ENCODE measurements at places on chromosomes 4 and X. TPM values are rescaled to one million over a fixed set of nuclear protein-coding genes. Genes with fewer than 3 reads are reported as not detected.

SPARCL1 gene
- 0.17 TPM for total RNA-seq

SPIN3 gene
- total RNA-seq, result 23.3 TPM

AMTN gene
- not detected for total RNA-seq

SPATA4 gene
- total RNA-seq, result not detected

PARM1 gene
- 2.0 TPM for total RNA-seq

UCP1 gene
- not detected for total RNA-seq

N4BP2 gene
- total RNA-seq, result 36.4 TPM

ANOS1 gene
- 54.9 TPM for total RNA-seq

GSX2 gene
- total RNA-seq, result not detected

DNA sequence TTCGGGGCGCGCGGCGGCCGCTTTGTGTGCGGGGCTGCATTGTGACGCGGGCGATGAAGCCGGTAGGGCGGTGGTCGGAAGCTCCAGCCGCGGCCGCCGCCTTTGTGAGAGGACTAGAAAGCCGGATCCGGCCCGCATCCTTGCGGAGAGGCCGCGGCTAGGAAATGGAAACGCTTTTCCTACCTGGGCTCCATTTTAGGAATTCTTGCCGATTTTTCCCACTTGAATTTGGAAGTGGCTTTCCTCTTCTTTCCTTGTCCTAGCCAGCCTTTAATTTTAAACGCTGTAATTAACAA lies 708 bp downstream of the TMSB4X start:
- no peak for DNase-seq

- no peak for DNase-seq
Observed at GRCh38 chrX:129787336-129788055, 7.7 kb downstream of the SASH3 start.

DNA sequence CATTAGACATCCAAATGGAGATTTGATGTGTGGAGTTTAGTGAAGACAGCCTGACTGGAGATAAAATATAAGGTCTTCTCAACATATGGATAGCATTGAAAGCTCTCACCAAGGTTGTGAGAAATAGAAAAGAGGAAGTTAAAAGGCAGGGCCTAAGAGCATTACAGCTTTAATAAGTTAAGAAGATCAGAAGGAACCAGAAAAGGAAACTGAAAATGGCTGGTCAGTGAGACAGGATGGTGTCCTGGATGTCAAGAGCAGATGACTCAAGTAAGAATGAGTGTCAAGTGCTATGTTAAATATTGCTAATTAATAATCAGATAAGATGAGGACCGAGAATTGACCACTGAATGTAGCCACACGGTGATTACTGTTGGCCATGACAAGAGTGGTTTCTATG lies 642.9 kb downstream of the STPG2 start:
- DNase-seq, result no peak

DNA sequence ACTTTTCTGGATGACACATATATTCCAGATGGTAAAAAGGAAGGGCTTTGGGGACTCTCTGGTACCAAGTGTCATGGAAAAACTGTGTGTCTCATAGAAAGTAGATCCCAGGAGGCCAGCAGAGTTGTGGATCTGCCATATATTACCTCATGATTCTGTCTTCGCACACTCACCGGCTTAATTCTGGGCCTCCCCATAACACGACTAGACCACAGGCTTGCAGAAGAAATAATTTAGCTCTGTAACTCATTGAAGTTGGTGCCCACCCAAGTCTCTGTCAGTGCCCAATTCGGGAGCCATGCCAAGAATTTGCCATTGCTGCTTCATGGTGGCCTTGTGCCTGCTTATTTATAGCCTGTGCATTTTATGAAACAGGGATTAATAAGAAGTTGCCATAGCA lies 104.5 kb downstream of the AR start:
- no peak for DNase-seq

DNA sequence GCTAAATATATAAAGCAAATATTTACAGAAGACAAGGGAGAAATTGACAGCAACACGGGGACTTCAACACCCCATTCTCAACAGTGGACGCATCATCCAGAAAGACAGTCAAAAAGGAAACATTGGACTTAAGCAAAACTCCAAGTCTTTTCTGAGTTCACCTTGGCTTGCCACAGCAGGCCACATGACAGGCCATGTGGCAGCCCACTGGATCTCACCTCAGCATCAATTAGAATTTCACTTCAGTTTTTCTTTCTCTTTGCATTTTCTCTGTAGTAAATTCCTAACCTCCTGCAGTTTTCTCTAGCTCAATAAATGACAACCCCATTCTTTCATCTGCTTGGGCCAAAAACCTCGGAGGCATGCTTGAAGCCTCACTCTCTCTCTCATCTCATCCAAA lies 12.4 kb downstream of the SMIM9 start:
- no peak for DNase-seq

DNA sequence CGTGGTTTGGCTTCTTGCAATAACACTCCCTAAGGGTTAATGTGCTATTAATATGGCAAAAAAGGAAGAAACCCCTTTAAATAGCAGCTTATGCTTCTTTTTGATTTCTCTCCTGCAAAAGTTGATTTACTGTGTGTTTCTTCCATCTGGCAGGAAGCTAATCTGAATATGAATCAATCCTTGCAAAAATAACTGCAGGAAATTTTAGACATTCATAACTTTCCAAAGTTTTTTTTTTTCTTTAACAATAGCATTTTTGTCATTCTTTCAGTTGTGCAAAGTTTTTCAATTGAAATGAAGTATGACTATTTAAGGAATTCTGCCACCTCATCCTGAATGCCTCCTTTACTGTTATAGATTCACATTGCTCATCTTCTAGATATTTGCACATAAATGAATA lies 115.6 kb downstream of the SPANXA1 start:
- DNase-seq, result no peak

- DNase-seq, result no peak
Observed at GRCh38 chr4:120207021-120207420, 140.4 kb upstream of the MAD2L1 start.

- no peak for DNase-seq
Observed at GRCh38 chr4:7960790-7961655, 21.4 kb upstream of the AFAP1 start.

DNA sequence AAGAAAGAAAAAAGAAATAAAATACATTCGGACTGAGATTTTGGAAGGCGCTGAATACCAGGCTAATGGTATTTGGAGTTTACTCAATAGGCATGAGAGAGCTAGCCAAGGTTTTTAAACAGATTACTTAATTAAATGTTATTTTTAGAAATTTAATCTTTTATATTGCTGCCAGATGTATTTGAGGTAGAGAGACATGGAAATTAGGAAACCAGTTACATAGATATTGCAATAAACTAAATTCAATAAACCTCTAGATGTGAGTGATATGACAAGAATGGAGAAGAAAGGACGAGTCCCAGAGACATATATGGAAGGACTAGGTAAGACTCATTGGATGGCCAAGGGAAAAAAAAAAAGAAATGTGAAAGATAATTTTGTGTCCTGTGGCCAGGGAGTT lies 38.5 kb upstream of the IL13RA1 start:
- DNase-seq, result no peak

DNA sequence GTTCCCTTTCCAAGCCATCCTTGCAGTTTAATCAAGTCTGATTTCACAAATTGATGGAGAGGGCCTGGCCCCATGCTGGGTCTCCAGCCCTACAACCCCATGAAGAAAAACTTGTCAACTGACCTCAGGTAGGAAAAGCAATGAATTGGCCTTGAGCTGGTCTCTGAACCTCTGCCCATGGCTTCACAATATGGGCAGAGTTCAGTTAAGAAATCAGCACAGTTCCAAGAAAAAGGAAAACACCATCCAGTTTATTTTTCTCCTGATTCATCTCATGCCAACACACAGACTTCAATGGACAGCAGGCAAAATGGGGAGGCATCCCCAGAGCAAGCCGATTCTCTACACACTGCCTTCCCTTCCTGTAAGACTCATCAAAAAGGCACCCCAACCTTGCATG lies 3.3 kb downstream of the RIPPLY1 start:
- DNase-seq, result no peak

DNA sequence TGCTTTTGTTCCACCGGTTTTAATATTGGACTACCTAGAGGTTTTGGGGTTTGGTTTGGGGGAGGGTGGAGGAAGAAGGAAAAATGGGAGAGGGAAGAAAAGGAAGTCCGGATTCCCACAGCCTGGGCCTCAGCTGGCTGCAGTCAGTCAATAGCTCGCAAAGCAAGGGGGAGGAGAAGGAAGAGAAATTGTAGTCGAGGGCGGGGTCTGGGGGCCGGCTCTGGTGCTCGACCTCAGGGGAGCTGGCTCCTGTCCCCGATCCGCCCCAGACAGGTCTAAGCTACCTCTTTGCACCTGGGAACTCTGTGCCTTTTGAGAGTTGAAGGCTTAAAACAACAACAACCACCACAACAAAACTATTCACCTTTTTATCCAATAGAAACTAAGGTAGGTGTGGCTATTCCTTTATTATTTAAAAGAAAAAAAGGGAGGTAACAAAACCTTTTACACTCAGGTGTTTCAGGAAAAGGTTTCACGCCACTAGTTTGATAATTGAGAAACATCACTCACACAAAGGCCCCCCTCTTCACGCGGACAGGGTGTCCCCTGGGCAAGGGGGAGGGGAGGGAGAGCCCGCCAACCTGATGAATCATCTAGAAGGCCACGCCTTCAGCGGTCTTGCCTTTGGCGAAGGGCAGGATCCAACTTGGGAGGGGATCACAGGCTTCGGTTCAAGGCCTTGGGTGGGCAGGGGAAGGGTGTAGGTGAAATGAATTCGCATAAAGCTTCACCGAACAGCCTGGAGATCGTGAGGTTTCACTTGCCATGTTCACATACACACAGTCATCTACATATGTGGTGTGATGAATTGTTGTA lies 1.6 kb upstream of the LNX1 start:
- peak; percentile 87 for DNase-seq

- no peak for DNase-seq
Observed at GRCh38 chr4:7427361-7427760, 7.4 kb downstream of the PSAPL1 start.

- no peak for DNase-seq
Observed at GRCh38 chrX:119292445-119292844, 56.4 kb downstream of the PGRMC1 start.

GRCh38 chr4:33104273-33104672 lies 2384.1 kb downstream of the PCDH7 start:
- DNase-seq, result no peak

GRCh38 chr4:8373270-8373972 lies 67.1 kb downstream of the ACOX3 start:
- no peak for DNase-seq
